ENCODE measurements at places on chromosomes 5 and 9.

DNA sequence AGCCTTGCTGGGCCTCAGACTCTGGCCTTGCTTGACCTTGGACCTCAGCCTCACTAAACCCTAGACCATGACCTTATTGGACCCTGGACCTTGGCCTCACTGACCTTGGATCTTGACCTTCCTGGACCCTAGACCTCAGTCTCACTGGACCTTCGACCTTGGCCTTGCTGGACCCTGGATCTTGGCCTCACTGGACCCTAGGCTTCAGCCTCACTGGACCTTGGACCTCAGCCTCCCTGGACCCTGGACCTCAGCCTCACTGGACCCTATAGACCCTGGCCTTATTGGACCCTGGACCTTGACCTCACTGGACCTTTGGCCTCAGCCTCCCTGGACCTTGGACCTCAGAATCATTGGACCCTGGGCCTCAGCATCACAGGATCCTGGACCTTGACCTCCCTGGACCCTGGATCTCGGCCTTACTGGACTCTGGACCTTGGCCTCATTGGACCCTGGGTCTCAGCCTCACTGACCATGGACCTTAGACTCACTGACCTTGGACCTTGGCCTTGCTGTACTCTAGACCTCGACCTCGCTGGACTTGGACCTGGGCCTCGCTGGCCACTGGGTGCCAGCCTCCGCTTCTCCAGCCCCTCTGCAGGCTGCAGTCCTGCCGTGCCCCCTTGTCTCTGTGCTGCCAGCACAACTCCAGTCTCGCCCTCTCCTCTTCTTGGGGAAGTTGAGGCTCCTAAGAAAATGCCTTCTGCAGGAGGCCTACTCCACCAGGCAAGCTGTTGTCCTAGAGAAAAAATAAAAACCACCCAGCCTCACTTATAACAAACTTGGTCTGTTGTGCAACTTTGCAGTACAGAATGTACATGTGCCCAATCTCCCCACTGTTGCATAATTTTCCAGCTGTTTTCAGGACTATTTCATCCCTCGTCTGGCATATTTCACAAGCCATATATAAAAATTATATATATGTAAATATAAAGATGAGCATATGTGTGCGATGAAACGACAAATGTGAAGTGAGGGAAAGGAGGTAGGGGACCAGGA is 11.0 kb upstream of the ADAMTS2 start:
- DNase-seq, result no peak

DNA sequence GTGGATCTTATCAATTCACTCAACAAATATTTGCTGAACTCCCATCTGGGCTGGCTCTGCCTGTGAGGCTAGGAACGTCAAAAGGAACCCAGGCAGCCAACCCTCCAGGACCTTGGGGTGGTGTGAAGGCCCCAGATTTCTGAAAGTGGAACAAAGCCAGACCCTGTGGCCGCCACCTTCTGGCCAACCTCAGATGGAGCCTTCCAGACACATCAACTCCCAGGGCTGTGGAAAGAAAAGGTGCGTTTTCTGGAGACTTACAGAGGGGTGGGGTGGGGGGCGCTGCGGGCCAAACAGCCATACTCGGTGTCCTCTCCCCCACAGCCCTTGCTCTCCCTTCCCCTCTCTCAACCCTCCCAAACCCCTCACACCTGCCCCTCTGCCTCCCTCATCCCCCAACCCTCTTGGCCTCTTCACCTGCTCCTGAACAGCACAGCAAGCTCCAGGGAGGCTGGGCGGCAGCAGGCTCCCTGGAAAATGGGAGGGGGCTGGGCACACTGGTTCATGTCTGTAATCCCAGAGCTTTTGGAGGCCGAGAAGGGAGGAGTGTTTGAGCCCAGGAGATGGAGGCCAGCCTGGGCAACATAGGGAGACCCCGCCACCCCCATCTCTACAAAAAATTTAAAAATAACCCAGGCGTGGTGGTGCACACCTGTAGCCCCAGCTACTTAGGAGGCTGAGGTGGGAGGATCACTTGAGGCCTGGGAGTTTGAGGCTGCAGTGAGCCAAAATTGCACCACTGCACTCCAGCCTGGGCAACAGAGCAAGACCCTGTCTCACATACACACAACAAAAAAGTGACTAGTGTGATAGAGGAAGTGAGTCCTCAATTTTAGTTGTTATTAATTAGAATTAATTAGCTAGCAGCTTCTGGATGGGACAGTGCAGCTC is 45.0 kb upstream of the PRRC2B start:
- DNase-seq, result no peak

DNA sequence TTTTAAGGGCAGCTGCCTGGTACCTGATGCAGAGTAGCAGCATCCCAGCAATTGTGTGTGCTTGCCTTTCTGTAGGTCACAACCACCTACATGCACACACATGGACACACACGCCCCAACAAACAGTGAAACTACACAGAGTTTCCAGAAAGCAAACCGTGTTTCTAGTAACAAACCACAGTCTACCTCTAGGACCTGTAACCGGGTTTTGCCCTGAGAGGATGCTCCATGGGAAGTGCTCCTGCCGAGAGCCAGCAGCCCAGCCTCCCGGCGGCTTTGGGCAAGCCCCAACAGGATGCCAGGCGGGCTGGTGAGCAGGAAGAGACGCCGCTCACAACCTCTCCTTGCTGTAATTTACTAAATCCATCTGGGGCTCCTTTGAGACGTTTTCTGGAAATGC is 4.1 kb upstream of the TCF7 start:
- no peak for DNase-seq

GRCh38 chr5:179171251-179171815 is 111.2 kb downstream of the ZNF354C start:
- no peak for DNase-seq

- no peak for DNase-seq
Measured at GRCh38 chr5:154486427-154486866, 8.4 kb upstream of the HAND1 start.

DNA sequence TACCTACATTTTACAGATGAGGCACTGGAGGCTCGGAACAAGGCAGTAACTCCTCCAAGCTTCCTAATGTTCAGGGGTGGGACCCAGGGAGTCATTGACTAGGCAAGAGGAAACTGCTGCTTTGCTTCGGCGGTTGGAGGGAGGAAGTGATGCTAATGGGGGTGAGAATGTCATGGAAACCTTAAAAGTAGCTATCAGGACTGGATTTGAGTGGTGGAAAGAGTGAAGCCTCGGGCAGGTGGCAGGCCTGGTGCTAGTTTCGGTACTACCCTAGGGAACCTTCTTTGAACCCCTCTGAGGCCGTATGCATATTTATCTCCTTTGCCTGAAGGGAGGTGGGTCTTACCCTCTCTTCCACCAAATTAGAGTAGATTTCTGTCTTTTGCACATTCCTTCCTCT is 1.6 kb downstream of the BSPRY start:
- no peak for DNase-seq

DNA sequence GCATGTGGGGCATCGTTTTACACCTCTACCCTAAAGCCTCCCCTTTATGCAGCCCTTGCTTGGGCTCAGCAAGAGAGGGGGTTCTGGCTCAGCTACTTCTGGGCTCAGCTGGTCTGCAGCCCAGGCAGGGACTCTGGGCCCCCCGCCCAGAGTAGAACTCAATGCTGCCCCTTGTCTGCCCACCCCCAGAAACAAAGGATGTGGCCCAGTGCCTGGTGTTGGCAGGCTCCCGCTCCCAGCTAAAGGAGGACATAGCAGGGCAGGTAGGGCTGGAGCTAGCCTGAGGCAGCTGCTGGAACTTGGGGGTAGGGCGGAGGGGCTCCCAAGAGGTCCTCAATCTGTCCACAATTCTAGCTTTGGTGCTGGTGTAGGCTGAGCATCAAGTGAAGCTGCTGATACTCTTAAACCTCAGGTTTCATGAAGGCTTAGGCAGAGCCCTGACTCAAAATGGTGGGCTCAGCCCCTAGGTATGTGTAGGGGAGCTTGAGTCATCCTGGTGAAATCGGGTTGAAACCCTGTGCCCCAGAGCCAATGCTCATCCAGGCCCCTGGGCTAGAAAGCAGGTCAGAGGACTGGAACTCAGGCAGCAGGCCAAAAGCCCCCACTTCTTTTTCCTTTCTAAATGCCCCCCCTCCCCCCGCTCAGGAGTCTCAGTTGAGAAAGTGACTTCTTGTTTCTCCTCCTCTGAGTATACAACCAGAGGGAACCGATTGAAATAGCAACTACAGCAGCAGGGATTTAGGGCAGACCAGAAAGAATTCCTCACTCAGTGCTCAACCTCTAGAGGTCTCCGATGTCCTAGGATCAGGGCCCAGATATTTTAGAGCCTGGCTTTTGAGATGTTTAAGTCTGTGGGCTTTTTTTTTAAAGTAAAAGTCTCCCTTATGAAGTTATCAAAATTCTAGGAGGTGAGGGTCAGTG is 11.4 kb downstream of the PSD2 start:
- peak; percentile 77 for DNase-seq

GRCh38 chr9:111038331-111039230 is at the start of gene LPAR1:
Gene LPAR1, minus strand, starts transcription at chr9:111038470. Its CDS starts 66,353 bp downstream, at chr9:110972117.
- peak; percentile 69 for DNase-seq

DNA sequence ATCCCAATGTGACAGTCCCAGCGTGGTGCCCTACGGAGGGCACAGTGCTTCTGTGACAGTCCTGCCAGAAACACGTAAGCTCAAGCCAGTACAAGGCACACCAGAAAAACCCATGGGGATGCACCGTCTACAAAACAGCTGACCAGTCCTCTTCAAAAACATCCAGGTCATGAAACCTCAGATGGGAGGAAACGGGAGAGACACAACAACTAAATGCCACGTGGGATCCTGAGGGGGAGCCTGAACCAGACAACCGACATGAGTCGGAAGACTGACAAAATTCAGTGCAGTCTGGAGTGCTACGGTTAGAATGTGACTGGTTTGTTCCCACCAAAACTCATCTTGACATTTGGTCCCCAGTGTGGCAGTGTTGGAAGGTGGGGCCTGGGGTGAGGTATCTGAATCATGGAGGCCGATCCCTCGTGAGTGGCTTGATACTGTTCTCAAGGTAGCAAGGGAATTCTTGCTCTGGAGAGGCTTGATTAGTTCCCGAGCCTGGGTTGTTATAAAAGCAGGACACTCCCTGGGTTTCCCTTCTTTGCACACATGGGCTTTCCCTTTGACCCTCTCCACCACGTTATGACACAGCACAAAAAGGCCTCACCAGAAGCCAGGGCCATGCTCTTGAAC is 55.4 kb downstream of the ADAMTS2 start:
- DNase-seq, result no peak

DNA sequence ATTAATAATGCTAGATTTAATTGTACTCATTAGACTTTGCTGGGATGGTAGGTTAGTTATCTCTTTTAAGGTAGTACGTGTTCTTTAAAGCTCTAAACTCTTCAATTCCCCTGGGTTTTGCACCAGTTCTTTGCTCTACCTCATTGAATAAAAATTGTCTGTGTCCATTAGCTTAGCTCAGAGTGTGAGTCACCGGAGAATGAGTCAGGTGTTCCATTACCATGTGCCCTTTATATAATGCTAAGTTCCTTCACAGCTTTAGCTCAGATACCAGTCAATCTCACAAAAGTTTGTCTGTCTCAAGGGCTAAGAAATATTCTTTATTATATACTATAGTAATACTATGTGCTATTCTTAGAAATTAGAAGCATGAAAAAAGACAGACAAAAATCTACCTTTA is 339.4 kb downstream of the PRELID2 start:
- DNase-seq, result no peak

- no peak for DNase-seq
Measured at GRCh38 chr5:1973391-1974013, 90.8 kb upstream of the IRX4 start.

GRCh38 chr9:38263532-38263931 is 129.0 kb upstream of the ALDH1B1 start:
- no peak for DNase-seq

DNA sequence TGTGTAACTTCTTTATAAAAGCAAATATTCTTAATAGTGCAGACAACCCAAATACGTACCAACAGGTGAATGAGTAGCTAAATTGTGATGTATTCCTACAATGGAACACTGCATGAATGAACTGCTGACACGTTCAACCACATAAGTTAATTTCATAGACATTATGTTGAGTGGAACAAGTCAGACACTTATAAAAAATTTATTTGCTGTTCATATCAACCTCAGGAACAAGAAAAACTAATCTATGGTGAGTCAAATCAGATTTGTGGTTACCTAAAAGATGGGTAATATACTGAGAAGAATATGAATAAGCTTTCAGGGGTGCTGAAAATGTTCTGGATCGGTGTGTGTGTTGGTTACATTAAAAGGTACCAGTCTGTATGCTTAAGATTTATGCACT is 35.7 kb downstream of the INVS start:
- no peak for DNase-seq

DNA sequence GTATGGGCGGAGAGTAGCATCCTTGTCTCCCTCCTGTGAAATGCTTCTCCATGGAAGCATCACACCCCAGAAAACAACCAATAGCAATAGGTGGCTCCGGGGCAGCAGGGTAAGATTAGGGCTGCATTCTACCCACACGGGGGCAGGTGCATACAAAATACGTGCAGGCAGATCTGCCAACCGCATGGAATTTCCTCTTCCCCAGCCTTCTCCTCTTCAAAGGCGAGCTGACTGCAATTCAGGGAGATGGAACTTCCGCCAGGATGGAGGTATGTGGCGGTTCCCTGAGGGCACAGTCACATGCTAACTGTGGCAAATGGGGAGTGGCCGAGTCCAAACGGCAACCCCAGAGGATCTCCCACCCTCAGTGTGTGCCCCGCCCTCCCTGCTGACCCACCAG is 81.5 kb downstream of the LMNB1 start:
- no peak for DNase-seq

GRCh38 chr5:135569755-135570452 is 8.9 kb downstream of the CXCL14 start:
- DNase-seq, result no peak

GRCh38 chr5:160159991-160160792 is 40.9 kb upstream of the PWWP2A start:
- no peak for DNase-seq

DNA sequence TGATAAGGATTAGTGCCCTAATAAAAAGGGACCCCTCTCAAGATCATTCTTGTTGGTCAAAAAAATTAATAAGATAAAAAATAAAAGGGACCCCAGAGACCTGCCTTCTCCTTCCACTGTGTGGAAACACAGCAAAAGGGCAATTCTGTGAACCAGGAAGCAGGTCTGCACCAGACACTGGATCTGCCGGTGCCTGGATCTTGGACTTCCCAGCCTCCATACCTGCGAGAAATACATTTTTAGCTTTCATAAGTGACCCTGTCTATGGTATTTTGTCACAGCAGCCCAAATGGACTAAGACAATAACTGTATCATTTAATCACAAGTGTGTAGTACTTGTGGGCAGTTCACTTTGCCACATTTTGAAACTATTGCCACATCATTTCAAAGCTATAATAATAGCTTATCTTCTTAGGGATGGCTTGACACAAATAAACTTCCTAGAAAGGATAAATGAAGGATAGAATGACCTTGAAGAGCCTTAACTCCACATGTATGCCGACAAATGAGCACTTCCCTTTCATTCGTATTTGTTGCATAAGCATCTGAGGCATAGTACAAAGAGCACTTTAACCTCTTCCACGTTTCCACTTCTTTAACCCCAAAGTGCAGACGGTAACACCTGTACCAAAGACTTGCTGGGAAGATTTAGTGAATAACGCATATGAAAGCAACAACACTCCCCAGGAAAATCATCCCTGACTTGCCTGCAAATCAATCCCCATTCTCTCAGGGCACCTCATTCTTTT is 336.5 kb downstream of the RFX3 start:
- DNase-seq, result no peak
